Upper lobe of right lung (tissue), 1 donor: ENCODE measurements at places on chromosomes 16 and 17. TPM values are rescaled to one million over a fixed set of nuclear protein-coding genes. Genes with fewer than 3 reads are reported as not detected.

DDX19B gene
- 27.6 TPM for total RNA-seq

- H3K36me3 ChIP-seq = peaks cover 11% of the 10 kb centered on the region
- H3K27me3 ChIP-seq = no peaks in the 10 kb centered on the region
- no peak overlapping the region for H3K27ac ChIP-seq
- DNase-seq = no peak
- peaks cover 17% of the 10 kb centered on the region for H3K4me1 ChIP-seq
Observed at GRCh38 chr17:29126268-29126930, 53.8 kb downstream of the MYO18A start.

DNA sequence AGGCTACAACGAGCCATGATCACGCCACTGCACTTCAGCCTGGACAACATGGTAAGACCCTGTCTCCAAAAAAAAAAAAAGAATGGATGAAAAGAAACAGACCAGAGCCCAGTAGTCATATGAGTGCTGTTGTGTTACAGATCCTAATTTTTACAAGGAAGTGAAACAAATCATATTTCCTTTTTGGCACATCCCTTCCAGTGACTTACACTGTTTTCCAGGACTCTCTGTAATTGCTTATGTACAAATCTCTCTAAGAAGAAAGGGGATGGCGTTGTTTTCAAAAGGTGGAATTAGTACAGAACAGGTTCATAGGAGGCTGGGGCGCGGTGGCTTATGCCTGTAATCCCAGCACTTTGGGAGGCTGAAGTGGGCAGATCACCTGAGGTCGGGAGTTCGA, 19.8 kb upstream of the ZNF594 start:
- H3K4me3 ChIP-seq = no peak overlapping the region
- peaks cover 28% of the 10 kb centered on the region for H3K36me3 ChIP-seq
- DNase-seq = no peak
- H3K27me3 ChIP-seq = no peaks in the 10 kb centered on the region
- H3K4me1 ChIP-seq = no peaks in the 10 kb centered on the region

GRCh38 chr16:4631444-4631843, 6.8 kb downstream of the MGRN1 start:
- H3K36me3 ChIP-seq = peaks cover 22% of the 10 kb centered on the region
- H3K4me3 ChIP-seq = no peak overlapping the region
- DNase-seq = no peak
- H3K4me1 ChIP-seq = peaks cover 9% of the 10 kb centered on the region
- H3K27ac ChIP-seq = no peak overlapping the region
- no peaks in the 10 kb centered on the region for H3K27me3 ChIP-seq

TVP23A gene
- total RNA-seq = 0.69 TPM

DNA sequence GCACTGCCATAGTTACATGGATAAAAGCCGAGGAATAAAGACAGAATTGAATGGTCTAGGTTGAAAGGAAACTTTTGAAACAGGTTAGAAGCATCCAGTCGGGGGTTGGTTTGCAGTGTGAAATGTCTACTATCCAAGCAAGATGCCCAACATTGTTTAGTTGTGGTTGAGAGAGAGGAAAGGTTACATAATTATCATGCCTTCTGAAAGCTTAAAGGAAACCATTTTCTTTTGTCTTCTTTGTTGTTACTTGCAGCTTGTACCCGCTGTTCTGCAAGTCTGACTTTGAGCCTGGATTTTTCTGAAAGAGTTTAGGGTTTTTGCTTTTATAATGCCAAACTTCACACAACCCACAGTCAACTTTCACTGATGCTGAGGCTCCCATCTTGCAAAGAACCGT, 167.9 kb downstream of the AXIN2 start:
- H3K27ac ChIP-seq = no peak overlapping the region
- no peaks in the 10 kb centered on the region for H3K4me1 ChIP-seq
- H3K27me3 ChIP-seq = no peaks in the 10 kb centered on the region
- no peak for DNase-seq

DNA sequence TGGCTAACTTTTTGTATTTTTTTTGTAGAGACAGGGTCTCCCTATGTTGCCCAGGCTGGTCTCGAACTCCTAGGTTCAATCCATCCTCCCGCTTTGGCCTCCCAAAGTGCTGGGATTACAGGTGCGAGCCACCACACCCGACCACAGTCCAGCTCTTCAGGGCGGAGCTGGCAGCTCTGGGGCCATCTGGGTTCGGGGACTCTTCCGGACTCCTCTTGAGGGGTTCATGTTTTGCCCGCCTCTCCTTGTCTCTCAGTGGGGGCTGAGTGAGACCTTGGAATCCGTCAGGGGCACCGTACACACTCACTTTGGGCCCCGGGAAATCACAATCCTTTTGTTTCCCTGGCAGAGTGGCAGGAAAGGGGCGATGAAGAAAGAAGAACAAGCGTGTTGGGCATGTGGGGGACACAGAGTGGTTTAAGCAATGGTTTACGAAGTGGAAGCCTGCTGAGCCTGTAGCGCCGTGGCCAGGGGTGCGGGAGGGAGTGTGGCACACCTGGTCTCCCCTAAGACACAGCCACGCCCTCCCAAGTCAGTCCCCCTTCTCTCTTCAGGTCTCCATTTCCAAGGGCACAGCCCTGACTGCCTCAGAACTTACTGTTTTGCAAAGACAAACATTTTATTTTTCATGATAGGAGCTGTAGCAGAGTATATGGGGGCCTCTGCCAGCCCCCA, 26.1 kb downstream of the TNS4 start:
- H3K36me3 ChIP-seq = no peaks in the 10 kb centered on the region
- no peak overlapping the region for H3K4me3 ChIP-seq
- H3K27me3 ChIP-seq = no peaks in the 10 kb centered on the region
- peaks cover 5% of the 10 kb centered on the region for H3K4me1 ChIP-seq
- no peak overlapping the region for H3K27ac ChIP-seq
- DNase-seq = no peak

NATD1 gene
- total RNA-seq = 19.5 TPM
